NCI-H460 (cell line): ENCODE measurements at places on chromosomes 7 and 10.

GRCh38 chr10:497898-498451 is 191.5 kb downstream of the DIP2C start:
- no peak for DNase-seq

GRCh38 chr7:5452937-5453540 is 29.4 kb upstream of the TNRC18 start:
- no peak for DNase-seq

GRCh38 chr10:131816941-131817700 is 83.7 kb upstream of the PPP2R2D start:
- DNase-seq = no peak

- DNase-seq = no peak
Observed at GRCh38 chr10:106959521-106959920, 205.0 kb downstream of the SORCS1 start.

- DNase-seq = no peak
Observed at GRCh38 chr7:157306846-157307838, 29.7 kb upstream of the DNAJB6 start.

- DNase-seq = no peak
Observed at GRCh38 chr7:121286742-121287734, 41.8 kb upstream of the WNT16 start.

- peak; percentile 46 for DNase-seq
Observed at GRCh38 chr7:30348083-30348560, 63.7 kb downstream of the ZNRF2 start.

DNA sequence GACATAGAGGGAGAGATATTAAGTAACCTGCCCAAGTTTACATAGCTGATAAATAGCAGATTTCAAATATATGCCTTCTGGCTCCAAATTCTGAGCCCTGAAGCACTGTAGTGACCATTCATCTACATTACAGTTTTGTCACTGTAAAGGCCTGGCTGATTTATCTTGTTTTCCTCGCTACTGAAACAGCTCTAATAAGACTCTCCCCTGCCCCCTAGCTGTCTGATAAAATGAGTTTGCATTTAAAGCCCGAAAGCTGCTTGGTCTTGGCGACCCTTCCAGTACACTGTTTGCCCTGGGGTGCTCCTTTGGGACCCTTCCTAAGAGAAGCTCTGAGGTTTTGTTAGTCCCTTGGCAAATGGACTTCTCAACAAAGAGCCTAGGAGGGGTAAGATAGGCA is 59.7 kb upstream of the RAB11FIP2 start:
- peak; percentile 6 for DNase-seq

DNA sequence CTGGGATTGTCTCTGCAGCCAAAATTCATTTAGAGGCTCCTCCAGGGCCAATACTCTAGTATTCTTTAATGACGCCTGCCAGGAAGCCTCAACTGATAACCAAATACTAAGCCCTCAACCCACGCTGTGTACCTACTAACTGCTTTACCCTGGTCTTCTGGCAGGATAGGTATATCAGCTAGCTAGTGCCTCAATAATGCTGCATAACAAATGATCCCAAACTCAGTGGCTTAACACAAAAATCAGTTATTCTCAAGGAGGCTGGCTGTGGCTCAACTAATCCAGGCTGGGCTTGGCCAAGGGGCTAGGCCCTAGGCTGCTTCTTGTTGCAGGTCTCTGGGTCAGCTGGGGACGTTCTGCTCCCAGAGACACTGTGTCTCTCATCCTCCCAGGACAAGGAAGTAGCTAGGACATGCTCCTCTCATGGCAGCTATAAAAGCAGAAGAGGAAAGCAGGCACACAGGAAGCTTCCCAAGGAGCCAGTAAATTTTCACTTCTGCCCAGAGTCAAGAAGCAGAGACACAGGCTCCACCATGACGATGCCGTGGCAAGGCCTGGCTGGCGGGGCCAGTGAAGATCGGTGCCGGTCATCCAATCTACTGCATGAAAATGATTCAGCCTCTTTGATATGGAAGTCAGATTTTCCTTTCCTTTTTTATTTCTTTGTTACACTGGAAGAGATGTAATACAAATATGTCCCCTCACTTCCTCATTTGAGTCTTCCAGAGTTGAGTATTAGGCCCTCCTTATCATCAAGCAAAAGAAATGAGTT is 28.6 kb upstream of the COL13A1 start:
- no peak for DNase-seq

DNA sequence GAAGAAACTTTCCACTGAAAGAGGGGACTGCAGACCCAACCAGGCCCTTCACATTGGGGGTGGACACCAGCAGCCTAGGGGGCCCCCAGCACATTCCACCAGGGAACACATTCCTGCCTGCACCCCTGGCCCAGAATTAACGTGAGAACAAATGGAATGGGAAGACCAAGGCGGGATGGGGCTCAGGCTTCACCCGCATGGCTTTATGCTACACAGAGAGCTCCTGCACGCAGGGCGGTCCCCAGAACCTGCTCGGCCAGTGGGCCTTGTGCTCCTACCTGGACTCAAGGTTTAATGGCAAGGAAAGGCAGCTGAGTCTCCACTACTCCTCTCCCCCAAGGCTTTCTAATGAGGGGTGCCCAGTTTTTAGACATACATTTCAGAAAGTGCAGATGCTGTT is 146.3 kb upstream of the GPR26 start:
- no peak for DNase-seq

DNA sequence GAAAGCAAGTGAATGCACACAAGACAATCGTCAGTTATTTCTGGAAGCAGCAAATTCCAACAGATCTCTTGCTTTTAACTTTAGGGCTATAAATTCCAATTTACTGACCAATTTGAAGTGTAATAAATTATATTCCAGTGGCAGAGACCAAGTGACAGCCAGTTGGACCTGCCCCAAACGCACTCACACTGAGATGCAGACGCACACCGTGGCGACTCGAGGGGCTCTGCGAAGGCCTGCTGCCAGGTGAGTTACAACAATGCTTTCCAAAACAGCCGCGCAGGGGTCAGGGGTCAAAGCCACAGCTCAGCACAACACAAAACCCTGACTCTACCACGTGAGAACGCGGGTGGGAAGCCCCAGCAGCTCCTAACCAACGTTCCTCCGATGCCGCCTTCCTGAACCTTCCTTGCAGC is 97.4 kb downstream of the ZRANB1 start:
- no peak for DNase-seq
